Activated CD4-positive, CD25-positive, alpha-beta regulatory T cell (primary cell): ENCODE measurements at places on chromosomes 12 and 14.

- DNase-seq: no peak
These were observed 226.9 kb upstream of the PLXNC1 start for GRCh38 chr12:93921521-93921920.

DNA sequence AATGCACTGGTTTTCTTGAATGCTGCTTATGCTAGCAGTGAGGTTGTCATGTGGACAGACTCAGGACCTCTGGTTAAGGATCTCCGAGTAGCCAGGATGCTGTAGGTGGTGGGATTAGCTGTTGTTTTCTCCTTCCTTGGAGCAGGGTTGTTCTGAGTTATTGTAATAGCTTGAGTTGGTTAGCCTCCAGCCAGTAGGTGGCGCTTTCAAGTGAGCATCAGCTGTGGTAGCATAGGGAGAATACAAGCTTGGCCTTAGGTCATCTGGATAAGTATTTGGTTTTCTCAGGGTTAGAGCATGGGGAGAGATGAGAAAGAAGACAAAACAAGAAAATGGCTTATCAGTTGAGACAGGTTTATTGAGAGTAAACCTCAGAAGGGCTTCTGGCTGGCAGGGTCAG is 299.7 kb upstream of the FBXO33 start:
- DNase-seq: no peak

DNA sequence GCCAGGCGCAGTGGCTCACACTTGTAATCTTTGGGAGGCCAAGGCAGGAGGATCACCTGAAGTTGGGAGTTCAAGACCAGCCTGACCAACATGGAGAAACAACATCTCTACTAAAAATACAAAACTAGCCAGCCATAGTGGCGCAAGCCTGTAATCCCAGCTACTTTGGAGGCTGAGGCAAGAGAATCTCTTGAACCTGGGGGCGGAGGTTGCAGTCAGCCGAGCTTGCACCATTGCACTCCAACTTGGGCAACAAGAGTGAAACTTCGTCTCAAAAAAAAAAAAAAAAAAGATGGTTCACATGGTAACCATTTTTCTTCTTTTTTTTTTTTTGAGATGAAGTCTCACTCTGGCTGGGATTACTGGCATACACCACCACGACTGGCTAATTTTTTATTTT is 35.3 kb downstream of the SLC2A14 start:
- DNase-seq: no peak

GRCh38 chr12:11829764-11830194 is 180.3 kb downstream of the ETV6 start:
- DNase-seq: no peak

GRCh38 chr12:25322351-25322750 is 71.6 kb upstream of the KRAS start:
- no peak for DNase-seq

- DNase-seq: no peak
These were observed 14.4 kb downstream of the ANHX start for GRCh38 chr12:133221241-133221640.

GRCh38 chr12:52699960-52700359 is 3.4 kb downstream of the KRT77 start:
- no peak for DNase-seq

GRCh38 chr12:86081843-86082242 is 174.3 kb downstream of the MGAT4C start:
- no peak for DNase-seq

DNA sequence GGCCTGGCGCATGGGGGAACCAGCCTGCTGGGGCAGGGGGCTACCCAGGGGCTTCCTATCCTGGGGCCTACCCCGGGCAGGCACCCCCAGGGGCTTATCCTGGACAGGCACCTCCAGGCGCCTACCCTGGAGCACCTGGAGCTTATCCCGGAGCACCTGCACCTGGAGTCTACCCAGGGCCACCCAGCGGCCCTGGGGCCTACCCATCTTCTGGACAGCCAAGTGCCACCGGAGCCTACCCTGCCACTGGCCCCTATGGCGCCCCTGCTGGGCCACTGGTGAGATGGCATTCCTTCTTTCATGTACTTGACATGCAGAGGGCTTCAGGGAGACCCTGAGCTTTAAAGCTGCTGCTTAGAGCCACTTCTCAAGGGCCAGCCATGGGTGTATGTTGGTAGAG is 9.0 kb downstream of the LGALS3 start:
- no peak for DNase-seq

- DNase-seq: no peak
These were observed 62.0 kb downstream of the SLC25A47 start for GRCh38 chr14:100384819-100385813.
